IPS DF 19.7 (cell line): ENCODE measurements at places on chromosomes 5 and 9.

DNA sequence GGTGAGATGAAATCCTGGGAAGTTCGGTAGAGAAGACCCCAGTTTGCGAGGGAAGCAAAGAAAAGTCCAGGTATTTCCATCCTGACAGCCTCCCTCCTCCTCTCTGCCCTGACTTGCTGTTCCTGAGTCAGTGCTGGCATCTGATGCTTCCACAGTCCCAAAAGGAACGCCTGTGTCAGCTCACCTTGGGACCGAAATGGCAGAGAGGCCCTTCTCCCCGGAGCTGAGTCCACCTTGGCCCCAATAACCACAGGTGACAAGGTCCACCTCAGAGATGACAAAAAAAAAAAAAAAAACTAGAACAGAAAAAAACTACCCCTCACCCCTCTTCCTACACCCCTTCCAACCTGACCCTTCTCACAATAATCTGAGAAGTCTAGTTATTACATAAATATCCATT lies 31.6 kb downstream of the SLC6A7 start:
- DNase-seq = no peak

DNA sequence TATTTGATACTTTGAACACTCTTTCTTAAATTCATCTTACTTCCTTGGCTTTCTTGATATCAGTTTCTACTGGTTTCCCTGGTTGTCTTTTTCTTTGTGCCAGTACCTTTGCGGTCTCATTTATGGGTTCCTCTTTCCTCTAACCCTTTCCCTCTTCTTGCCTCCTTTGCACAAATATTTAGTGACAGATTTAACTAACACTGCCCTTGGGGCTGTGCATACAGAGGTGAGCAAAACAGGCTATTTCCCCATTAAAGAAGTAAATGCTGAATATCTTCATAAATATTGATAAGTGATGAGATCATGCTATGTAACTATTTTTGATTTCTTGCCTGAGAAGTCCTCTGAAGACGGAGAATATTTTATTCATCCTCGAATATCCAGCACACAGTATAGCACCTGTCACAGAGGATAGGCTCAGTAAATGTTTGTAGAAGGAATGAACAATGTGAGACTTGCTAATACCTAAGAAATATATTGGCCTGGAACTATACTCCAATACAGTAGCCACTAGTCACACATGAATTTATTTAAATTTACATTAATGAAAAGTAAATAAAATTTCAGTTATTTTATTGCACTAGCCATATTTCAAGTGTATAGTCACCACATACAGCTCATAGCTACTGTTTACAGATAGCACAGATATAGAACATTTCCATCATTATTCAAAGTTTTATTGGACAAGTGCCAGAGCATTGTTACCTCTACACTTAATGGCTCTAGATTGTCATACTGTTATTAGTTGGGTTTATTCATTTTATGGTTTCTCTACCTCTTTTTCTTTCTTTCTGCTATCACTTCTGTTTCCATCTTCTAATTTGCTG lies 90.4 kb downstream of the RIC1 start:
- no peak for DNase-seq

DNA sequence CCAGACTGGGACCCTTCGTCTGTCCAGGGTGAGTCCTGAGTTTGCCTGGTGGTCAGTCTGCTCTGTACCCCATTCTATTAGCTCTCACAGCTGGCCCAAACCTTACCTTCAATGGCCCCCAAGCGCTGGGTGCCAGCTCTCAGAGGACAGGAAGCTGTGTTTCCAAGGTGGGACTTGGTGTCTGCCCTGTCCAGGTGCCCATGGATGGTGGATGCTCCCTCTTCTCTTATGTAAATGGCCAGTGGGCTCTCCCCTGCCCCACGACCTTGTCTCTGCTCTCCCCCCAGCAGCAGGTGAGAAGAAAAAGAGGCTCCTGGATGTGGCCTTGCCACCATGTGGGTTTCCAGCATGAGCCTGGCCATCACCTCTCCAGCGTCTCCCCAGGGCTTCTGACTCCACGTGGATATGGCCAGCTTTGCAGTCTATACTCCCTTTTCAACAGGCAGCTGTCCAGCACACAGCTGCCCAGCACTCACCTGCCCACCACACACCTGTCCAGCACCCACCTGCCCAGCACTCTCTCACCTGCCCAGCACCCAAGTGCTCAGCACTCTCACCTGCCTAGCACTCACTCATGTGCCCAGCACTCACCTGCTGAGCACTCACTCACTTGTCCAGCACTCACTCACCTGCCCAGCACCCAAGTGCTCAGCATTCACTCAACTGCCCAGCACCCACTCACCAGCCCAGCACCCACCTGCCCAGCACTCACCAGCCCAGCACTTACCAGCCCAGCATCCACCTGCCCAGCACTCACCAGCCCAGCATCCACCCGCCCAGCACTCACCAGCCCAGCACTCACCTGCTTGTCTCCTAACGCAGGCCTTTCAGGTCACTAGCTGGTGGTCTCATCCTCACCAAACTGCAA lies 136.2 kb upstream of the IRX2 start:
- no peak for DNase-seq

- DNase-seq = no peak
These were observed 208.3 kb upstream of the ITGA1 start for GRCh38 chr5:52579391-52579790.

- peak; percentile 28 for DNase-seq
These were observed 564.8 kb upstream of the WWC1 start for GRCh38 chr5:167726642-167727041.

DNA sequence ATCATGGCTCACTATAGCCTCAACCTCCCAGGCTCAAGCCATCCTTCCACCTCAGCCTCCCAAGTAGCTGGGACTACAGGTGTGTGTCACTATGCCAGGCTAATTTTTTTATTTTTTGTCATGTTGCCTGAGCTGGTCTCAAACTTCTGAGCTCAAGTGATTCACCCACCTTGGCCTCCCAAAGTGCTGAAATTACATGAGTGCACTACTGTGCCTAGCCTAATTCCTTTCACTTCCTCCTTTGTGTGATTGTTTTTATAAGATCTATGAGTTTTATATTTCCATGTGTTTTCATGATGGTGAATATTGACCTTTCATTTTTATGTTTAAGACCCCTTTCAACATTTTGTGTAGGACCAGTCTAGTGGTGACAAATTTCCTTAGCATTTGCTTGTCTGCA lies 55.2 kb upstream of the IL12B start:
- DNase-seq = no peak
